CD8-positive, alpha-beta T cell (primary cell): ENCODE measurements at places on chromosomes 2 and 18. TPM values are rescaled to one million over a fixed set of nuclear protein-coding genes. Genes with fewer than 3 reads are reported as not detected.

DNA sequence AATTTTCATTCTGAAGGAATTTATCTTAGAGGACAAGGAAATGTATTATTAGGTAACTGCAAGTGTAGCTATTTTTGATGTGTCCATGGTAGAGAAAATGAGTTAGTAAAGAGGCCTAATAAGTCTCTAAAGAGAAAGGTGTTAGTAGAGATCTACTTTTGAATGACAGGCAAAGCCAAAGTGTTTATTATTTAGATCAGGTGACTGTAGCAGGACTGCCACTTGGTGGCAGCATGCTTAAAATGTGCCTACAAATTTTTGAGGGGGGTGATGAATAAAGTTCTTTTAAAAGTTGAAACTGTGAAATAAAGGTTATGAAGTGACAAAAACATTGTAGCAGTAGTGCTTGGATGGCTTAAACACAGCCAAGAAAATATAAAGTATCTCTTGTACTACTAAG is 421.5 kb upstream of the MEIS1 start:
- no peak for DNase-seq

- DNase-seq, result no peak
Measured at GRCh38 chr18:364256-364826, 96.5 kb upstream of the THOC1 start.

DNA sequence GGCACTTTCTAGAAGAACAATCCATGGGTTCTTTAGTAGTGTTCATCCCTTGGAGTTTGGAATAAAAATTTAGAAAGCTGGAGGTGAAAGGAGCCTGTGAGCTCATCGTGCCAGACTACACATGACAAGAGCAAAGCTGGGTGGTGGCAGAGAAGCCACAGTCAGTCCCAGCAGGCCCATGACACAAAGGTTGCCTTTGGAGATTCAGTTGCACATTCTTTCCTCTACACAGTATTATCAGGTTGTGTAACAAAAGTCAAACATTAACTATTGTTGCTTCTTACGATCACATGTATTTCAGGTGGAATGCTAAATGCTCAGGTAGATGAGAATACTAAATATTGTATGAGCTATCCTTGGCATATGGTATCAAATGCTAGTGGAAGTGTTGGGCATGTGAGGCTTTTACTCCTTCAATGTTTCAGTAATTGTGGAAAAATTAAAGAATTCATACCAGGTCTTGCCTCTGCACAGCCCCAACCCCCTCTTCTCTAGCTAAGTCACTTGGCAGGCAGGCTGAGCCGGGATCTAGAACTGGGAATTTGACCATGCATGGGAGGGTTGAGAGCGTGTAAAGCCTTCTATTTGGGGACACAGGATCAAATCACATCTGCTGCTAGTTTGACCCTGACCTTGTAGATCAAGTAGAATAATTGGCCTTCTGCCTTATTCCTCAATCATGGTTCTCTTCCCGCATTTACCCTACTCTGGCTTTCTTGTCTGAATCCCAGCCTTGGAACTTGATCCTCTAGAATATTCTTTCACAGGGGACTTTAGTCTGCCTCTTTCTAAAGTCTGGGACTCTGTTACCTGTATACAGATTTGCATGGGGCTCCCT is 230.9 kb downstream of the GCA start:
- no peak for DNase-seq

DNA sequence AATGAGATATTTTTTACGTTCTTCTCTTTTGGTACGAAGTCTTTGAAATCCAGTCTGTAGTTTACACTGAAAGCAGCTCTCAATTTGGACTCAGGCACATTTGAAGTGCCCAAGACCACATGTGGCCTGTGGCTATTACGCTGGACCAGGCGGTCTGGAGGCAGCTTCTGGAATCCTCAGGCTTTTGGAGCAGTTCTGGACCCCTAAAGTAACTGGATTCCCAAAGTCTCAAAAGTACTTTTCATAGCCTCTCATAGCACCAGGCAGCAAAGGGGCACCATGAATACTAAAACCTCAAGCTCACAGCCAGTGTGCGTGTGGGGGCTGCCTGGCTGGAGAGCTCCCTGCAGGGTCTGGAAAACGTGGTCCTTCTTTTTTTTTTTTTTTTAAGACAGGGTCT is 119.0 kb downstream of the SMAD7 start:
- no peak for DNase-seq

DNA sequence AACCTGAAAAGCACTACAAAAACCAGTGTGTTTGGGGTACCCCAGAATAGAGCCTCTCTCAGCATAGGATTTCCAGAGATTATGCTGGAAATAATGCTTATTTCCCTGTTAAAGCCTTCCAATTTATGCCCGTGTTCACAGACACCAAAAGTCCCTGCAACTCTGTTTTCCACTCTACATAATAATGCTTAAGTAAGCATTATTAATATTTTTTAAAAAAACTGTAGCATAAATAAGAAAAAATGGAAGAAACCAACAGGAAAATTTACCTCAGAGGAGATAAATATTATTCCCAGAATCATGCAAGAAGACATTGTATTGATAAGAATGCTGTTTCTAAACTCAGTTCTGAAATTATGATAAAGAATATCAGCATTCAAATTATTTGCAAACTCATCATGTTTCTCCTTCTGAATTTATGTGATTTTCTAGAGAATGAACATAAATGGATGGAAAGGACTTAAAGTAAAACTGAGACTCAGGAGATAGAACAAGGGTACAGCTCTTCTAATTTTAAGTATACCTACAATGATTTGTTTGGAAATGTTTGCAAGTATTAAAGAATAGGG is 241.7 kb downstream of the LRP1B start:
- no peak for DNase-seq

DNA sequence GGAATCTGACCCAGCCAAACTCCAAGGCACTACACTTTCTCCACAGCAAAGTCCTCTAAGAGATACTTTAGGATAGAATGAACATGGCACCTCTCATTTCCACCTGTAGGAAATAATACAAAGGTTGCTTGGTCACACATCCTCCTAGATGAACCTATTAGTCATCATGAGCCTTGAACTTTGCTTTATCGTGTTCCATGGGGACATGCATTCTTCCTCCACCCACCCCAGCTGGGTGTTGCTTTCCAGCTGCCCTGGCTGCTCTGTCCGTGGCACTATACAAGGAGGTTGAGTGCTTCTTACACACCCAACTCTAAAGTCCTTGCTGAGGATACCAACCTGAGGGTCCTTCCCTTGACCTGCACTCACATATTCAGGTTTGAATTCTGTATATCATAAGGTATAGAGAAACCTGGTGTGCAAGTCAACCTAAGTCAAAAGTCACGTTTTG is 52.7 kb downstream of the SPRED2 start:
- no peak for DNase-seq

DNA sequence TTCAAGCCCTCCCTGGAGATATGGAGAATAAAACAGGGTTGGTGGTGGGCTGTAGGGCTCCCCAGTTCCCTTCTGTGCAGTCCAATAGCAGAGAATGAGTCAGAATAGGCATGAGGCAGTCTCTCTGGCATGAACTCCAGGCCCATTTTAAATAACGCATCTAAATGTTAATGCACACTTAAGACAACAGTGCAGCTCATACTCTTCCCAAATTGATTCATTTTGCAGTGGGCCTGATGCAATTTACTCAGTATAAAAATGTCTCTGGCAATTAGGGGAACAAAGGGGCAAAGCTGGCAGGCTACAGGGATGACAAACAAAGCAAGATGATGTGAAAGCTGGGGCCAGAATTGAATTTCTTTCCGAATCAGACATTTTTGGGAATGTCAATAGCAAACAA is 402.8 kb downstream of the CLIP4 start:
- DNase-seq, result no peak

GRCh38 chr2:185063761-185064160 is 465.4 kb downstream of the ZNF804A start:
- no peak for DNase-seq

DNA sequence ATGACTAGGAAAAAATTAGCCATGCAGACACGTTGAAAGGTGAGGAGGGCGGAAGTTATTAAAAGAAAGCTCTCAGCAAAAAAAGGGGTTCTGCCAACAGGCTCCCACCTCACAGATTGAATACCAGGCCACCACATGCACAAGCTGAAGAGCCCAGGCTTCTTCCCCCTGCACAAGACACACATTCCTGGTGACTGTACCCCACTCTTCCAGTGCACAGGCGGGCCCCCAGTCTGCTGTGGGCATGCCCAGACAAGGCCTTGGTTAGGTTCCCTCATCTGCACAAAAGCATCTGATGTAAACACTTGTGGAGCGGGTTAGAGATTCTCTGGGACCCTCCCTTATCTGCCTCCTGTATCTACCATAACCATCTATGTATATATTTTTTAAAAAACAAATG is 81.7 kb downstream of the AGPS start:
- no peak for DNase-seq

- DNase-seq, result no peak
Measured at GRCh38 chr2:116319935-116320334, 1494.6 kb upstream of the DDX18 start.

- DNase-seq, result peak; percentile 61
Measured at GRCh38 chr2:26922405-26923188, 47.8 kb upstream of the MAPRE3 start.

- DNase-seq, result no peak
Measured at GRCh38 chr2:9256147-9256546, 49.5 kb downstream of the ASAP2 start.

GRCh38 chr2:136381722-136382633 is 264.0 kb upstream of the CXCR4 start:
- peak; percentile 76 for DNase-seq

The DHRS9 gene
- not detected for total RNA-seq

The ADCY3 gene
- total RNA-seq, result 23.3 TPM

The IL36A gene
- total RNA-seq, result not detected

The DCDC2C gene
- total RNA-seq, result not detected

The C2orf92 gene
- total RNA-seq, result 7.1 TPM

The RGPD6 gene
- 288 TPM for total RNA-seq

The REG3A gene
- not detected for total RNA-seq

The EVX2 gene
- total RNA-seq, result not detected

The SLC5A7 gene
- not detected for total RNA-seq

The MCM6 gene
- total RNA-seq, result 38.8 TPM

The COLEC11 gene
- total RNA-seq, result not detected
